Retina (tissue), 1 donor: ENCODE measurements at places on chromosomes 7 and 10.

DNA sequence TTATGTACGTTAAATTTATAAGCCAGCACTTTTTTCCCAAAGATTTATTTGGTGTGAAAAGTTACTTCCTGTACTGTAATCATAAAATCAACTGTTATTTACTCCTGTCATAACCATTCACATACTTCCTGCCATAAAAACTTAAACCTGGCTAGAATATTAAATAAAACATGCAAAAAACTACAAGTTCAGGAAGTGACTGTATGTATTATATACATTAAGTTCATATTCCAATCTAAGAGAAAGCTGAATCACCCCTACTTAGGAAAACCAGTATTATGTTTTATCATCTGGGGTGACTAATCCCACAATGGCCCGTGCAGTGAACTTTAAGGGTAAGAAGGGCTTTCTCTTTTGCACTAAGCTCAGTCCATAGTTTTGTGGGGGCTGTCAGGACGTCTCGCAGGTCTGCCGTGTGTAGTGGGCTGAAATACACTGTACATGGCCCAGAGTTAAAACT, 183.7 kb upstream of the KLF14 start:
- DNase-seq, result no peak

GRCh38 chr7:129055294-129055816, 444 bp upstream of the TNPO3 start:
- no peak for DNase-seq

DNA sequence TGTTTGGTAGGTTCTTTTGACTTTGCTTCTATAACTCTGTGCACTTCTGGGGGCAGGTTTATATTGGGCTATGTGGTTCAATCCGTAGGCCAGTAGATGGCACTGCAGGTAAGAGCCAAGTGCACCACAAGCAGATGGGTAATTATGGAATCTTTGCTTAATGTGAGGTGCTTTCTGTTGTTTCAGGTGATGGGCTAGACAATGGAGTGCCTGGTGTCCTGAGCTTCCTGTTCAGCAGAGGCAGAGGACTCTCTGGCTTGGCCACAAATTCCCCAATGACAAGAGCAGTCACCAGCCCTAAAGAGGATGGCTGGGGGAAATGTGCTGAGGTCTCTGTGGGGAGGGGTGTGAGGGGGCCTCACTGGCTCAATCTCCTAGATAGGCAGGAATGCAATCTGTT, 455.0 kb downstream of the CCSER2 start:
- DNase-seq, result peak; percentile 51

DNA sequence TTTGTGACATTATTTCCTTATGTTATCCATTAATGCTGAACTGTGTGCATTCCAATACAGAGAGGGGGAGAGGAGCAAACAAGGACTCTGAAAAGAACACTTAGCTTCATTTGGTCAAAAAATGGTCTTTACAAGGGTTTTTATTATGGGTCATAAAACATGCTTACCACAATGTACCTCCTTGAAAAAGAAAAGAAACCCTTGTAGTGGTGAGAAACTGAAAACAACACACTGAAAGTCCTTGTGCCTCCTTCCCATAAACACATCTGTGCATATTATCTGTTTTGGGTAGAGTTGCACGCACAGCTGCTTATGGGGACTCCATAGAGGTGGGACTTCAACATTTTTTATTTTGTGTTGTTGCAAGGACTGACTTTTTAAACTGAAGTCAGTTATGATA, 98.7 kb downstream of the CDK6 start:
- DNase-seq, result no peak

DNA sequence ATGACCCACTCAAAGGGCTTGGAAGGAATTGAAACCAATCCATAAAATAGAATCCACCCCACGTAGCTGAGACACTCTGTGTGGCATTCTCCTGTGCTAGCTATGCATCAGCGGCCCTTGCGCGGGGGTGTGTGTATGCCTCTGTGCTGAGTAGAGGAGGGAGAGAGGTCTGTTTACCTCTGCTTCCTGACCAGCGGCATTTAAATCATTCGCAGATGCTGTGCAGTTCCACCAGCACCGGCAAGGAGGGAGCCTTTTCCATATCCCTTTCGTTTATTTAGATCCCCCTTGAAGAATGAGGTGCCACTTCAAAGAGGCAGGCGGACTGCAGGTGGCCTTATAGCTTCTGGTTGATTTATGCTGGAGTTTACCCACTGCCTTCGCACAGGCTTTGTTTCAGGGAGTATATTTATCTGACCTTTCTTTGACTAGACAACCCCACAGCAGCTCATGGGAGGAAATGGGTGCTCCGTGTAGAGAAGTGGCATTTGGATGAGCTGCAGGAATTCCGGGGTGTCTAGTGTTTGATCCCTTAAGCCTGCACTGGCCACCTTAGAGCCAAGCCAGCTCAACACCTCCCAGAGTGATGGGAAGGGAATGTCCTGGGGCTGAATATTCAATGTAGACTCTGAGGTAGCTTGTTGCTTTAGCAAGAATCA, 11.4 kb downstream of the C10orf53 start:
- DNase-seq, result no peak

GRCh38 chr10:76043261-76043660, 611.8 kb downstream of the LRMDA start:
- no peak for DNase-seq

DNA sequence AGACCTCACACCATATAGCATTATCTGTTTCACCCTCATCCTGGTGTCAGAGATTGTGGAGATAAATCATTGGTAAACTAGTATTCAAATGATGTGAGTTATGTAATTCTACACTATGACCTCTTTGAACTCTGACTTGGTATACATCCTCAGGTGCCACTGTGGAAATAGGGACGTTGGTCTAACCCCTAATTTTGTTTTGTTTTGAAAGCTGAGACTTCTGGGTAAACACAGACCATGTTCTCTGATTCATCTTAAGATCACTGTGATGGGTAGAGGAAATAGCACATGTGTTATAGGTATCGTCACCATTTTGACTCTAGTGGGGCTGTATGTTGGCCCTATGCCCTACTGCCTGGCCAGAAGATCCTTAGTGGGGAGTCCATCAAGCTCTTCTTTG, 241.6 kb downstream of the CCDC7 start:
- no peak for DNase-seq

- peak; percentile 69 for DNase-seq
These were observed 22.6 kb upstream of the CREB5 start for GRCh38 chr7:28389504-28390395.

DNA sequence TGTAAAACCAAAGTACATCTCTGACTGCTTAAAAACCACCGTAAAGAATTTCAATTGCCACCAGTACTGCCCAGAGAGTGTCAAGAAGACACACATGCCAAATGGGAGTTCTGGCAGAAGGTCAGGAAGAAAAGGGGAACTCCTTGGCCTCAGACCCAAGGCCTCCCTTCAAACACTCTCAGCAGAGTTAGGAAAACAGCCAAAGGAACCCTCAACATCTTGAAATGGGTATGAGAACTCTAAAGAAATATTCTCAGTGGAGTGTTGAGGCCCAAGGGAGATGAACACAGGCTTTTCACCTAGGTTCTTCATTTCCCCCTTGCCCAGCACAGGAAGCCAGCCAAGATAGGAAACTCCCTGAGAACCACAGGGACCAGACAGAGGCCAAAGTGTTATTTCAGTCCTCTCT, 96.1 kb upstream of the ASAH2 start:
- no peak for DNase-seq

DNA sequence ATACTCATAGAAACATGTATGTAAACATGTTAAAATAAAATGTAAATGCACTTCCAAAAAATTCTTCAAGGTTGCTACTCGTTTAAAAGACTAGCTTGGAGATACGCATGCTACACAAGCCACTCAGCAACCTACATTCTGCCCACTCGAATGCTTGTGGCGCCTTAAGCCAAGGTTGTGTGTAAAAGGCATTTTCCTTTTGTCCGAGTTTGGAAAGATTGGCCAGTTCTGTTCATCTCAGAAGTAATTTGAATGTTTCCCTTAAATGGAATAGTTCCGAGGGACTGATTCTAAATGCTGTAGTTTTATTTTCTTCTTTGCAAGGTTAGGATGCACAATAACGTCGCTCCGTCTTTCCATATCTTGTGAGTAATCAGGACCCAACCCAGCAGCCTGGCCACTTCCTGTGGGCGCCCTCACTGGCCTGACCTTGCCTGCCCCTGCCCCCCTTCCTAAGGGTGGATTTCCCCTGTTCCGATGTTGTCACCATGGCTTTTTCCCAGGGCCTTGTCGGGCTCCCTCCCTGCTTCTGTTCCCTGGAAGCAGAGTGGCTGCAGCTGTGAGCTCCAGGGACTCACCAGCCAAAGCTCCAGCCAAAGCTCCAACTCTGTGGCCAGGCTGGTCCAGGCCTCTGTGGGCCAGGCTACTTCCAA, 70.6 kb downstream of the PTPRE start:
- no peak for DNase-seq

- no peak for DNase-seq
These were observed 557 bp upstream of the LSM8 start for GRCh38 chr7:118183428-118183785.

GRCh38 chr10:74382663-74383062, 231.6 kb downstream of the ADK start:
- no peak for DNase-seq

DNA sequence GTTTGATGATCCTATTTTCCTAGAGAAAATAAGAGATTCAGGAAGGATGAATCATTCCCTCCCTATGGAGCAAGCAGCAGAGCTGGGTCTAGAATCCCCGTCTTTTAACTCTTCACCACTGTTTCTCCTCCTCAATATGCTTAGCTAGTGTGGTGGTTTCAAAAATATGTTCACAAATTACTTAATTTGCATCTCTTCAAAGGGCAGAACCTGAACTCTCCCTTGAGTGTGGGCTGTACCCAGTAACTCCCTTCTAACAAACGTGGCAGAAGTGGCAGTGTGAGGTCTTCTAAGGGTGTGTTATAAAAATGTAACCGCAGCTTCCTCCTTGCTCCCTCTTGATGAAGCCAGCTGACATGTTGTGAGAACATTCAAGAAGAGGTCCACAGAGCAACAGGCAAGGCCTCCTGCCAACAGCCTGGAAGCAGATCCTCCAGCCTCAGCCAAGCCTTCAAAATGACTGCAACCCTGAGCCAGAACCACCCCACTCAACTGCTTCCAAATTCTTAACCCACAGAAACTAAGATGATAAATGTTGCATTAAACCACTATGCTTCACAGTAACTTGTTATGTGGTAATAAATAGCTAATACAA, 36.6 kb downstream of the SRPK2 start:
- no peak for DNase-seq

GRCh38 chr10:32413513-32413912, 32.4 kb upstream of the CCDC7 start:
- no peak for DNase-seq

GRCh38 chr7:140042386-140042670, 20.4 kb downstream of the PARP12 start:
- no peak for DNase-seq

DNA sequence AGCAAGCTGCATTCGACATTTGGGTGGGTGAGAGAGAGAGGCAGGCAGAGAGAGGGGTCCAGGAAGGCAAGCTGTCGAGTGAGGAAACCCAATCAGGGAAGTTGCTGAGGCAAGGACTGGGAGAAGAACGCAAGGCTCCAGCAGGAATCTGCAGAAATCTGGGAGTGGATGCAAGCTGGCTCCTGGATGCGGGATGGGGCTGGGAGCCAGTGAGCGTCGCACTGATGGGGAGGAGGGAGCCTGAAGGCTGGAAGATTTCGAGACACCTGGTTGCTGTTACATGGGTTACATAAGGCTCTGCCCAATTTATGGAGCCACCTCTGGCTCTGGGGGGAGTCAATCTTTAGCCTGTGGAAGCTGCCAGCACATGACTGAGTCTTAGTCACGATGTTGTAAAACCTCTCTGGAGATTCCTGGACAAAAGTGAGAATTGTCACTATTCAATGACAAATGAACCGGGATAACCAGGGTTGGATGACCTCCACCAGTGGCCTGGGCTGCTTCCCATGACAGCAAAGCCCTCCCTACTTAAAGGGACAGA, 51.1 kb upstream of the ADRB1 start:
- DNase-seq, result peak; percentile 12

DNA sequence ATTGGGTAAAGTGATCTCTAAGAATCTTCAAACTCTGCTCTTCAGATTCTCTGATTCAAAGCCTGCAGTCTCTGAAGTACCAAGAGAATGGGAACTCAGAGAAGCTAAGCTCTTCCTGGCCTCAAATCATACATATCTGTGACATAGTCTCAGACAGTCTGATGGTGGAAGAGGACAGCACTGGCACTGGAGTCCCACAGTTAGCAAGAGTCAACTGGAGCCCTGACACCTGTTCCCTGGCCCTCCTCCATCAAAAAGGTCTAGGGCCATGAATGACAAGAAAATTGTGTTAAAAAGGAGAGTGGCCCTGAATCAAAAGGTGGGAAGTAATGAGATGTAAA, 37.7 kb downstream of the PRSS2 start:
- no peak for DNase-seq

DNA sequence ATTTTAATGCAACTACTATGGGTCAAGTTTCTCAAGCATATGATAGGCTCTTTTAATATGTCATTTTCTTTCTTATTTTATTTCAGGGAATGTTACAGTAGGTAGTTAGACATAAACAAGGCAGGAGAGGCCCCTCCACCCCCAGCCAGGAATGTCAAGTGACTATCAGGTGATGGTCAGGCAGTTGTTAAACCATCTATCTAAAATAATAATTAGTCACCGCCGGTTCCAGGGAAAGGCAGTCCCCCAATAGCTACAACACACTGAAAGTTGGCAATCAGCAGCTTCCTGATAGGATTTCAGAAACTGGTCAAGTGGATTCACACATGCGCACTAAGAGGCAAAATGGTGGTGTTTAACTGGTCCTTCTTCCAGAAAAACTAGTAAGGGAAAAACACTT, 9.3 kb downstream of the OLAH start:
- DNase-seq, result no peak
